RWPE1 (cell line): ENCODE measurements at places on chromosomes 6 and 20.

- DNase-seq, result no peak
Measured at GRCh38 chr20:61279621-61280150, 27.6 kb downstream of the CDH4 start.

DNA sequence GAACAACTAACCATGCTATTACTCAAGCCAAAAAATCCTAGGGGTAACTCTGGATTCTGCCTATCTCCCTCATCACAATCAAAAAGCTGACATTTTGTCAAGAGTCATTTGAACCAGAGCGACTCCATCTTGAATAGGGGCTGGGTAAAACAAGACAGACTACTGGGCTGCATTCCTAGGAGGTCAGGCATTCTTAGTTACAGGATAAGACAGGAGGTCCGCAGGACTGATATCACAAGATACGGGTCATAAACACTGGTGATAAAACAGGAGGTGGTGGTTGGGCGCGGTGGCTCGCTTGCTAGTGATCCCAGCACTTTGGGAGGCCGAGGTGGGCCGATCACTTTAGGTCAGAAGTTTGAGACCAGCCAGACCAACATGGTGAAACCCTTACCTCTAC is 32.2 kb downstream of the C6orf52 start:
- no peak for DNase-seq

DNA sequence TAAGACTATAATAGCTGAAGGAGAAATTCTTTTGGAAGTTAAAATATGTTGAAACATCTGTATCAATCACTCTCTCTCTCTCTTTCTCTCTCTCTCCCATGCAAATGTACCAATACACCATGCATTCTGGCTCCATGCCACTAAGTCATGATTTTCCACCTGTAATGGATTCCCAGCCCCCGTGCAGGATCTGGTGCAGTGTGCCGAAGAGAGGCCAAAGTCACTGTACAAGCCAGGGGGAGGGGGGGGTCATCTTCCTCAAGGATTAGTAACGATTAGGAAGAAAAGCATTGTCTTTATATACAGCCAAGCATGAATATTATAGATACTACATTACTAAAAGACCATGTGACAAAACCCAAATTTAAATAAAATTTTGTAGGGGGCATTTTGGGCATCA is 725.1 kb downstream of the KIF16B start:
- no peak for DNase-seq

- DNase-seq, result peak; percentile 30
Measured at GRCh38 chr6:10406556-10406955, 8.3 kb downstream of the TFAP2A start.

GRCh38 chr20:58547623-58548475 is 32.6 kb upstream of the APCDD1L start:
- DNase-seq, result peak; percentile 43

DNA sequence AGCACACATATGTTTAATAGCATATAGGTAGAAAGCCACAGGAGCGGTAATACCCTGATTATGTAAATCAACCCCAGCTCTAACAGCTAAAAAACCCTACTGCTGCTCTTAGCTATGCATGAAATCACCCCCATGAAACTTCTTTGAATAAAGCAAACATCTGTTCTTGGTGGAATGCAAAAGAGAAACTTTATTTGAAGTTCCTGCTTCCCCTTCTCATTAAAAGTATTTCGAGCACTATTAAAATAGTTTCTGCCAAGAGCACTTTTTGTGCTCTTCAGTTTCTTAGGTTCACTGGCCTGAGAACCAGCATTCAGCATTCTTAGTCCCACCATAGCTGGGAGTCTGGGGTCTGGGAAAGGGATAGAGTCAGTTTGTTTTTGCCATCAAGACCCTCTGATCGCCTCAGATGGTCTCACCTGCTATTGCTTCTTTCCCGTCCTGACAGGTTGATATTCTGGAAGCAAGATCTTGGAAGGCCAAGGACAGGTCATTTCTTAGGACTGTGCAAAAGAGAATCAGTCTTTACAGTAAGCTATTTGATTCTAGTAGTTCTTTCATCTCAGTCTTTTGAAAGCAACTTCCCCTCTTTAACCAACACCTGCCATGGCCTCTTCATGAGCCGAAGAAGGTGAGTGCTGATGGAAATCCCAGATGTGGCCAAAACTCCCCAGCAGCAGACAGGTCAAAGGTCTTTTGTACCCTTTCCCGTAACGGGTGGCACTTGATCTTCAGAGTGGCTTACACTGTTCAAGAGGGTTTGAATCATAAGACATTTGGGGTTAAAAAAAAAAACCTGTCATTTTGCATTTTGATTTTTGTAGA is 76.5 kb upstream of the TMEM170B start:
- DNase-seq, result no peak

GRCh38 chr20:38581013-38581412 is at the start of gene ADIG:
Gene ADIG (plus strand): TSS chr20:38581197. CDS start chr20:38581251, 54 bp downstream.
- no peak for DNase-seq

DNA sequence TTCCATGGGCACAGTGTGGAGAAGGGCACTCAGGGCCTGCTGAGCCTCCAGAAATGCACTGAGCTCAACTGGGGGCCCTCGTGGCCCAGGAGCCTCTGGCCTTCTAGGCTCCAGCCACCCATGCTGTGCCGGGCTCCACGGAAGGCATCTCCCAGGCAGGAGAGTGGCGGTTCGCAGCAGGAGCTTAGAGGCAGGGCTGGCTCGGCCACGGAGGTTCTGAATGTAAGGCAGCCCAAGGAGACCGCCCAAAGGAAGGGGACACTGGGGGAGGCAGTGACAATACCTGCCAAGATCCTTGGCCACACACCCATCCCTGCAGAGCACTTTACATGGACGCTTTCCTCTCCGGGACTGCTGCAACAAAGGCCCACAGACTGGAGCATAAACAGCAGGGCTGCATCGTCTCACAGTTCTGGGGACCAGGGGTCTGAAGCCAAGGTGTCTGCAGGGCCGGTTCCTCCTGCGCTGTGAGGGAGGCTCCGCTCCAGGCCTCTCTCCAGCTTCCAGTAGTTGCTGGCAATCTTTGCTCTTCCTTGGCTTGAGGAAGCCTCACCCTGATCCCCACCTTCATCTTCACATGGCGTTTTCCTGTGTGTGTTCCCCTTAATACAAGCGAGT is 128.2 kb upstream of the CDH4 start:
- DNase-seq, result no peak

DNA sequence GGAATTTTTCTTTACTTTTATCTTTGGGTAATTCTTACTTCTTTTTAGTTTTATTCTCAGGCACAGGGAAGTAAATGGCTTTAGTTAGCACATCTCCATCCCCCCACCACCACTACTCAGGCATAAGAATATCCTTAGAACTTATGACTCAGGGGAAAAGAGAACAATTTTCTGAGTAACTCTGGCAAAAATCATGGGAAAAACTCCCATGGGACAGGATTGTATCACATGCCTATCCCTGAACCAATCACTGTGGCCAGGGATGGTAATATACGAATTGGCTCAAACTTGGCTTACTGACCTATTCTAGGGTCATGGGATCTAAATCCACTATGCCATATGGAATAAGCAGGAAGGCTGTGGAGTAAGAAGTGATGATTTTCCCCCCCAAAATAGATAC is 339.1 kb downstream of the BTBD3 start:
- no peak for DNase-seq

DNA sequence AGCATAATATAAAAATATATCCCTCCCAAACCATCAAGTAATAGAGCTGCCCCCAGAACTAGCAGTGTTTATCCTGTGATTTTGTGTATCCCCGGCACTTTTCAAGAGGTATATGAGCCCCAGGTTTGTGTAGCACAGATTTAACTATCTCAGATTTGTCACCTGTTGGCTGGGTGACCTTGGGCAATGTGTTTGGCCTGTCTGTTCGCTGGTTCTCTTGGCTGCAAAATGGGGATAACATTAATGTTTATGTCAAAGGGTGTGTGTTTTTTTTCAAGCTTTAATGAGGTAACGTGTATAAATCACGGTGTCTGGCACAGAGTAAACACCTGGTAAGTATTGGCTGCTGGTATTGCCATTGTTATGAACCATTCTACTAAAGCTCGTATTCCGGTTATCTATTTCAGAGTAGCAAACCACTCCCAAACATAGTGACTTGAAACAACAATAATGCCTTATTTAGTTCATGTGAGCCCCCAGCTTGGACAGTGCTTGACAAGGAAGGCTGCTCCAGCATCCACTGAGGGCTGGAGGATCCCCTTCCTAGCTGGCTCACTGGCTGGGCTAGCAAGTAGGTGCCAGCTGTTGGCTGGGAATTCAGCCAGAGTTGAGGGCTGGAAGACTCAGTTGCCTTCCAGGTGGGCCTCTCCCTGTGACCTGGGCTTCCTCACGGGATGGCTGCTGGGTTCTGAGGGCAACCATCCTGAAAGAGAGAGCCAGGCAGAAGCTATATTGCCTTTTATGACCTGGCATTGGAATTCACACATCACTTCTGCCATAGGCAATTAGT is 36.2 kb downstream of the PDRG1 start:
- no peak for DNase-seq

DNA sequence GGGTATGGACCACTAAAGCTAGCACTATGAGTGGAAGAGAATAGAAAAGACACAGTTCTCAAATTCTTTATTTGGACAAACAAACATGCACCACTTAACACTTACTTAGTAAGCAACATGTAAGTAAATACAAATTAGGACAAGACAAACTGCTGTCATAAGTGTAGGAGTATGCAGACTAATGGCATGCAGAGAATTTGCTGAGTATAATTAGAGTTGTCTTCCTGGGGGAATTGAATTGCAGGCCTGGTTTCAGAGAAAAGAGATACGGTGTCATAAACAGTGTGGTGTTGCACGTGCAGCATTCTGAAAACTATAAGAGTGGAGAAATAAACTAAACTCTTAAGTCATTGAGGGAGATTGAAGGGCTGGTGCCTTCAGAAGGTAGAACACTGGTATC is 125.2 kb upstream of the EYA4 start:
- DNase-seq, result no peak

- no peak for DNase-seq
Measured at GRCh38 chr6:66538551-66539135, 831.6 kb upstream of the EYS start.

DNA sequence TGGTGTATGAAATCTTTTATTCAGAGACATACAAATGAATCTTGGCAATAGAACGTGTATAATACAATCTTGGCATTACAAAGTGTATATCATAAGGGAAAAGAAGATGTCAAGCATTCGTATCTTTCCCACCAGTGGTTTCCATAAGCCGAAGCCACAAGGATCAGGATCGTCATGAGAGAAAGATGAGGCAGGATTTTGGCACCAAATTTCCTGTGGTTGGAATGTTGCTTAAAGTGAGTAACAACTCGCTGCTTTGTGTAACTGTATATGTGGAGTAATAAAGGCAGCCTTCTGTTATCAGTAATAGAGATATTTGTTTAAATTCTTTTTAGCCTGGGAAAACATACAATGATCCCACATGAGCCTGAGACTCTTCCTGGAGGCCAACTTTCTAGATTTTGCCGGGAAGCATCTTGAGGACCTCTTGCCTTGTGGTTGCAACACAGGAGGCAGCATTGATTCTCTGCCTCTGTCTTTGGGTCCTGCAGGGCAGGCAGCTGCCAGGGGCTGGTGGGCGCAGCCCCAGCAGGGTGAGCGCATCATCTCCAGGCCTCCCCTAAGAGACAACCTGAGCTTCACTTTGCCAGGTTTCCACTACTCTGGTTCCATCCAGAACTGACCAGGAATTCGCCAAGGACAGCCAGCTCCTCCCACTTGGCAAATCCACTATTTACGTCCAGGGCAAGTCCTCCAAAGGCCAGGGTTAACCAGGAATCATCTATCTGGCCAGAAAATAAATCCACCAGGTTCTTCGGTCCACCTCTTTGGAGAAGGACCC is 230.9 kb upstream of the SULF2 start:
- DNase-seq, result no peak

DNA sequence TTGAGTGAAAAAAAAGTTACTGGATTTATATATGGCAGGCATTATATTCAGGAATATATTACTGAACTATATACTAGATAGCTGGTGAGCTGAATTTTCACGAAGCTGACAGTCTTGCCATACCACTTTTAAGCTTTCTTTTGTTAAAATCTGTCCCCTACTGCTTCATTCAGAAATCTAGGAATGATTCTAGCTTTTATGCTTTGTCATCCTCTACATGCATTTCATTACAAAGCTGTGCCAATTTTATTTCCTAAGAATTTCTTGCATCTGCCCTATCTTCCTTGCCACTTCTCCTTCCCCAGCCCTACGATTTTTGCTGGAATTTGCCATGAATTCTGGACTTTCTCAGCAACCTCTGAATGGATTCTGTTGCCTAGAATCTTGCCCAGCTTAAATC is 158.5 kb upstream of the ADGRB3 start:
- DNase-seq, result no peak

DNA sequence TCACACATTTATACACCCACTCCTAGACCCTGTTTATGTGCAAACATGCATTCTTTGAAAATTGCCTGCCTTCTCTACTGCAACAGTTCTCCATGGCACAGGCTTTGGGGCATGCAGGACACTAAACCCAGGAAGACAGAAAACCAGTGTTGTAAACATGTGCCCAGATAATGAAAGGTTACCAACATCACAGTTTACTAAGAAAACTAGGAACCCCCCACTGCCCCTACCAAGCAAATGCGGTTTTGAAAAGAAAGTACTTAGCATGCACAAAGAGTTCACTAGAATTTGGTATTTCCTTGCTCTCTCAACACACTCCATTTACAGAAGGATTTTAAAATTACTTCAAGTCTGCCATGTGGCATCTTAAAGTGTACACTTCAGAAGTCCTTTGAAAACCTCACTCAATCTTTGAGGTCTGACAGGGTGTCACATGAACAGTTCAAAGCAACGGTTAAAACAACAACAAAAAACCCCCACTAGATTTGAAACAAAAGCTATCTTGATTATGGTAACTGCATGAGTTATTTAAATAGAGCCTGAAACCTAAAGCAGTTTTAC is 245.0 kb downstream of the GMPR start:
- DNase-seq, result no peak

- DNase-seq, result no peak
Measured at GRCh38 chr6:139508023-139508422, 133.6 kb upstream of the CITED2 start.

DNA sequence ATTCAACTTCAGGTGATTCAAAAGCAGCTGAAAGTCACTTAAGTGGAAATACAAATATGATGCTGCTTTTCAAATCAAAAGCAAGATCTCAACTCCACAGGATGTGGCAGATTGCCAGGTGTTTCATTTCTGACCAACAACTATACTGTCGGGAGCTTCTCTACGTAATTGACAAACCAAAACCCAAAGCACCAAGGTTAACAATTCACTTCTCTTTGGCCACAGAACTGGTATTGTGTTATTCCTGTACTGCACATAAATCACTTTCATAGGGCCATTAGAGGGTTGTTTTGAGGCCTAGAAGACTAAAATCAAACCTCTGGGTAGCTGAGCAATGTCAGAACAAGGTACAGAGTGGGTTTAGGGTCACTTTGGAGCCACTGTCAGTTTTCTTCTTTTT is 169.7 kb downstream of the HAO1 start:
- DNase-seq, result no peak

DNA sequence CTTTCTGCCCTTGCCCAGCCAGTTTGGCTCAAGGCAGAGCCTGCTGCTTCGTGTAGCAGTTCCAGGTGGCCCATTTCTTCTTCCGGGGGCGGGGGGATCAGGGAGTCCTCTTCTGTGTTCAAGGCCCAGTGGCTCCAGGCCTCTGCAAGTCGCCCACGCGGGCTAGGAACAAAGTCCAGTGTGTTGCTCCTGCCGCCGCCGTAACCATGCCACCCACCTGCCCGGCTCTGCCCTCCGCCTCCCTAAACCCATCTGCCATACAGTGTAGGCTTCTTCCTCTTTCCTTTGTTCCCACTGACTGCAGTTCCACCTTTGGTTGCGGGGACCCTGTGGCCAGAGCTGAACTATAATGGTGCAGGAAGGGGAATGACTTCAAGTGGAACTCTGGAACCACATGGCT is 43.9 kb upstream of the SRF start:
- DNase-seq, result no peak

- DNase-seq, result peak; percentile 57
Measured at GRCh38 chr6:122381494-122382265, 17.8 kb upstream of the HSF2 start.

GRCh38 chr20:23350904-23351838 is 580 bp downstream of the NXT1 start:
- DNase-seq, result peak; percentile 37
